ENCODE measurements at places on chromosomes 3 and 15.
A peak's percentile ranks its signal among the peaks of the same experiment; 100 is the strongest.

- DNase-seq: no peak
Observed at GRCh38 chr3:162546910-162547309, 1050.3 kb downstream of the OTOL1 start.

DNA sequence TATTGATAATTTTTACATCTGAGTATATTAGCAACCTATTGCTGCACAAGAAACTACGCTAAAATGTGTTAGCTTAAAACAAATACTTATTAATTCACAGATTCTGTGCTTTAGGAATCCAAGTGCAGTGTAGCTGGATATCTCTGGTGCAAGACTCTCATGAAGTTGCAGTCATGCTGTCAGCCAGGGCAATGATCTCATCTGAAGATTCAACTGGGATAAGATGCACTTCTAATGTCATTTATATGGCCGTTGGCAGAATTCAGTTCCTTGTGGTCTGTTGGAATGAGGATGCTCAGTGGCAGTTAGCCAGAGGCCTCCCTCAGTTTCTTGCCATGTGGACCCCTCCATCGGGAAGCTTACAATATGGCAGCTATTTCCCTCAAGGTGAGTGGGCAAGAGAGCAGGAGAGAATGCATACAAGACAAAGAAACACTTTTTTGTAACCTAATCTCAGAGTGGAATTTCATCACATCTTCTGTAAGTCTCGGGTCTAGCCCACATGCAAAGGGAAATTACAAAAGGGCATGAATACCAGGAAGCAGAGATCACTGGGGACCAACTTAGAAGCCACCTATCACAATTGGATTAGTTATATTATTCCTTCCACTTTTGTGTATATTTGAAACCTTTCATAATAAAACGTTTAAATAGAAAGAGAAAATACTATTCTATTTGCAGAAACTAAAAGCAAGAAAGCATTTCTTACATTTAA is 61.6 kb downstream of the DPH6 start:
- DNase-seq: no peak

- DNase-seq: no peak
Observed at GRCh38 chr15:85583923-85584390, 203.6 kb downstream of the AKAP13 start.

GRCh38 chr15:77414789-77415442 is 5.0 kb downstream of the PEAK1 start:
- no peak for DNase-seq

GRCh38 chr3:21534462-21534861 is 216.5 kb downstream of the ZNF385D start:
- no peak for DNase-seq

- peak; percentile 21 for DNase-seq
Observed at GRCh38 chr15:90400005-90400758, 12.1 kb downstream of the IQGAP1 start.
